Activated naive CD4-positive, alpha-beta T cell (primary cell): ENCODE measurements at places on chromosomes 7 and 10.

DNA sequence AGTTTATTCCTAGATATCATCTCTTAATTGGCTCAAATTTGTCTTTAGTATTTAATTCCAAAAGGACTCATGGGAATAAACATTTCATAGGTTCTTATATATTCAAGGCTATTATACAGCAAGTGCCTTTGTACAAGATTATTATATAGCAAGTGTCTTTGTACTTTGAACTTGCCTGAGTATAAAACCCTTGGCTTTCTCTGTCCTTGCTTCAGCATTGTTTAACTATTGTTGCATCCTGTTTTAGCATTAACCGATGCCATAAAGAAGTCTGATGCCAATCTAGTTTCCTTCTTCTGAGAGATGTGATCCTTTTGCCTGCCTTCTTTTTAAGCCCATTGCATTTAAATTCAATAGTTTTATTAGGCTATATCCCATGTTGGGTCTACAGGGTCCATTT is 270.0 kb downstream of the NEBL start:
- no peak for DNase-seq

DNA sequence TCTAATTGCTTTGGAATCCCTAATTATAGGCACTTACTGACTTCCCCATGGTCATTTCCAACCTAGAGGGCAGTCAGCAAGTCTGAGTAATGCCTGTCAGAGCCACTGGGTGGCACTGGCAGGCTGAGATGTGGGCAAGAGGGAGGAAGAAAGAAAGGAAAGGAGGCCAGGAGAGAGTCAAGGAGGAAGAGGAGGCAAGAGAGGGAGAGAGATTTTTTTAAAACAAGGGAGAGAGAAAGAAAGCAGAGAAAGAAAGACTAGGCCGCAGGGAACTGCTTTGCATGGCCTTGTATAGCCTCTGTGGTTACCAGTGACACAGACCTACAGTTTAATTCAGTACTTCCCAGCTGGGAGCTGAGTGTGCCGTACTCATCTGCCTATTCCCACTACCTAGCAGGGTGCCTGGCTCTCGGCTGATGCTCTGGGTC is 210.4 kb upstream of the ADO start:
- no peak for DNase-seq

DNA sequence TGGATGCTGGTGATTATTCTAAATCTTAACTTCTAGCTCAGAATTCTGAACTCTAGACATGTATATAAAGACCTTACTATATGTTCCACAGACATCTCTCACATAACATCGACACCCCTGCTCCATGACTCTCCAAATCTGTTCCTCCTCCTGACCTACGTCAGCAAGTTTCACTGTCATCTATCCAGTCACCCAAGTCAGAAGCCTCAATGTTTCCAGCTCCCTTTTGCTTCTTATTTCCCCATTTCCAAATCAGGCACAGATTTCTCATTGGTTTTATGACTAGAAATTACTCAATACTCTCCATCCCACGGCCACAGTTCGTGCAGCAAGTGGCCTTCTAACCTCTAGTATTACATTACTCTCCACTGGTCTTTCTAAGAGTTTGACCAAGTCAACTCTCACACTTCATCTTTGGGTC is 28.5 kb downstream of the EPC1 start:
- no peak for DNase-seq

DNA sequence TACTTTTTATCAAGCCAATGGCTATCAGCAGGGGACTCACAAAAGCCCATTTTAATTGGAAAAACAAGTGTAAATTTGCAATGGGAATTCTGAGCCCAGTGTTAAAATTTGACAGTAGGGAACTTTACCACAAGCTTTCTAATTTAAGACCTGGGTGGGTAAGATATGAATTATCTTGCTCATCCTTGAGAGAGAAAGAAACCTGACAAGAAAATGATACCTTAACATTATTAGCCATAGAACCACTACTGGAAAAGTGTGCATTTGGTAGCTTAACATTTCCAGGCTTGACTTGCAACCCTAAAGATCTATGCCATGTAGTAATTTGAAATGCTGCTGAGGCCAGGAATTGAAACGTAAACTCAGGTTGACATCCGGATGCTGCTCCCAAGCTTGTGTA is 2.7 kb upstream of the ST8SIA6 start:
- DNase-seq = no peak

DNA sequence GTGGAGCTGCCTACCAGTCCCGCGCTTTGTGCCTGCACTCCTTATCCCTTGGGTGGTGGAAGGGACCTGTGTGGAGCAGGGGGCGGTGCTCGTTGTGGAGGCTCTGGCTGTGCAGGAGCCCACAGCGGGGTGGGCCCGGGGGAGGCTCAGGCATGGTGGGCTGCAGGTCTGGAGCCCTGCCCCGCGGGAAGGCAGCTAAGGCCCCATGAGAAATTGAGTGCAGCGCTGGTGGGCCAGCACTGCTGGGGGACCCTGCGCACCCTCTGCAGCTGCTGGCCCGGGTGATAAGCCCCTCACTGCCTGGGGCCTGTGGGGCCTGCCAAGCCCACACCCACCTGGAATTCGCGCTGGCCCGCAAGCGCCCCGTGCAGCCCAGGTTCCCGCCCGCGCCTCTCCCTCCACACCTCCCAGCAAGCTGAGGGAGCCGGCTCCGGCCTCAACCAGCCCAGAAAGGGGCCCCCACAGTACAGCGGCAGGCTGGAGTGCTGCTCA is 859.6 kb upstream of the KCND2 start:
- DNase-seq = no peak

DNA sequence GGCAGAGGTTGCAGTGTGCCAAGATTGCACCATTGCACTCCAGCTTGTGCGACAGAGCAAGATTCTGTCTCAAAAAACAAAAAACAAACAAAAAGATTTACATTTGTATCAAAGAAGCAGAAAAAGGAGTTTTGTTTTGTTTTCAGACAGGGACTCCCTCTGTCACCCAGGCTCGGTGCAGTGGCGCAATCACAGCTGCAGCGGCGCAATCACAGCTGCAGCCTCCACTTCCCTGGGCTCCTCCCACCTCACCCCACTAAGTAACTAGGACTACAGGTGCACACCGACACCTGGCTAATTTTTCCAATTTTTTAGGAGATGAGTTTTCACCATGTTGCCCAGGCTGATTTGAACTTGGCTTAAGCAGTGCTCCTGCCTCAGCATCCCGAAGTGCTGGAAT is 1.8 kb downstream of the ARMC10 start:
- DNase-seq = no peak

GRCh38 chr10:3786295-3787015 is 1.4 kb upstream of the KLF6 start:
- no peak for DNase-seq
